Cortex of kidney (tissue), 1 donor: ENCODE measurements at places on chromosomes 1 and 21.

DNA sequence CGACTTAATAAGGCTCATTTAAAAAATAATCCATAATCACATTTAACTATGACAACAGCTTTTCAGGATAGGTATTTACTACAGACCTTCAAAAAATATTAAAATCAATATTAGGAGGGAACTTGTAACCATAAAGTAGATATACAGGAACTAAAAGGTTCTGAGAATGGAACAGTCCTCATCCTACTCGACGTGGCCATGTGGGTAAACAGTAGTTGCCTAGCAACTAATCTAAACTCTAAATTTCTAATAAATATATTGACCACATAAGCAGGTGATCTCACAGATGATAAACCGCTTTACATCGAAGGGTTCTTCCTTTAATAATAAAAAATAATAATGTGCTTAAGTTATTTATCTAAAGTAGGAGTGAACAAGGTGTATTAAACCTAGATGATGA is 7.9 kb downstream of the AKT3 start:
- no peak for DNase-seq

DNA sequence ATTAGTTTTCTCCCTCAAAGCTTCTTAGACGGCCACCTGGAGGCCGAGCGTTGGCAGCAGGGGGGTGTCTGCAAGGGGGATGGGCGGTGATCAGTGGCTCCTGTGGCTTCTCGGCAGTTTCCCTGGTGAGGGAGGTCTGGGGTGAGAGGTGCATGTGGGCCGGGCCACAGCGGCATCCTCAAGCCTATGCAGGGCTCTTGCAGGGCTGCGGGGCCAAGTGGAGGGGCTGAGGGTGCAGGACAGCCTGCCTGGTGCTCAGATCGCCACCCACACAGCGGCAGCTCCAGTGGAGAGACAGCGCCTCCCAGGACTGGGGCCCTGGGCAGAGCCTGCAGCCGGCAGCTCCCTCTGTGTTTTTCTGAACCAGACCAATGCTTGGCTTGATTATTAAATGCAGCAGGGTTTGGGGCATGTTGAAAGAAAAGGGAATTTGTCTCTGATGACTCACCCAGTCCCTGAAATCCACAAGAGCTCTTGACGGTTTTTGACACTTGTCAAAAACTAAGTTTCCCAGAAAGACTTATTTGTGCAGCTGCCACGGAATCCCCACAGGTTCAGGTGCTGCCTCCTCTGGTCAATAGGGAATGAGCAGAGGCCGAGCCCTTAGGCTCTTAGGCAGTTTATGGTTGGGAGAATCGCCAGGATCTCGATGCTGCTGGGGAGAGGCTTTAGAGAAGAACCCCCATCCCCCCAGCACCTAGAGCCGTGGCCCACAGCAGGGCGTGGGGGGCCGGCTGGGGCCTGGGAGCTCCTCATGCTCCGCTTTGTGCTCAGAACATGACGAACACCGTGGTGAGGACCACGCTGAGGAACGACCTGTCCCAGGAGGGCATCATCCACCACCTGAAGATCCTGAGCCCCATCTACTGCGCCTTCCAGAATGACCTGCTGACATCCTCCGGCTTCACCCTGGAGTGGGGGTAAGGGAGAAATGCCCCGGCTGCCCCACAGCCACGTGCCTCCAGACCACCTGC is 54.7 kb downstream of the UMODL1 start:
- DNase-seq: no peak

DNA sequence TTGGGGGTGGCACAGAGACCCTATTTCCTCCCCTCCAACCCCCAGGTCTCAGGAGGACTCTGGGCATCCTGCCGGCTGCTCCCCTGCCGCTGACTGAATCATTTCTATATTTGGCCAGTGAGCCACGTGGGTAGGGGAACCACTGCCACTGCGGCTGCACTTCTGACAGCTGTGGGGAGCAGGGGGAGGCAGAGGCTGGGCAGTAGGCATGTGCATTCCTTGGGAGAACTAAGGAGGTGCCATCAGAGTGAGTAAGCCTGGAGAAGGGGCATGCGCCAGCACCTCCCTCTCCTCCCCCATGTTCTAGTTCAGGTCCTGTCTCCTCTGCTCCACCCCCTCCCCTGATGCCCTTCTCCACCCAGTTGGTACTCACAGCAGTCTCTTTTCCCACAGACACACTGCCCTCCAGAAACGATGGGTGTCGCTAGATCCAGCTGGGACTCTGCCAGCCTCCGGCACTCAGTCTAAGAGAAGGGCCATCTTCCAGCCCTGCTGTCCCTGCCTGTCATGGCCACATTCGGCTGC is 12.0 kb downstream of the PPFIA4 start:
- no peak for DNase-seq

DNA sequence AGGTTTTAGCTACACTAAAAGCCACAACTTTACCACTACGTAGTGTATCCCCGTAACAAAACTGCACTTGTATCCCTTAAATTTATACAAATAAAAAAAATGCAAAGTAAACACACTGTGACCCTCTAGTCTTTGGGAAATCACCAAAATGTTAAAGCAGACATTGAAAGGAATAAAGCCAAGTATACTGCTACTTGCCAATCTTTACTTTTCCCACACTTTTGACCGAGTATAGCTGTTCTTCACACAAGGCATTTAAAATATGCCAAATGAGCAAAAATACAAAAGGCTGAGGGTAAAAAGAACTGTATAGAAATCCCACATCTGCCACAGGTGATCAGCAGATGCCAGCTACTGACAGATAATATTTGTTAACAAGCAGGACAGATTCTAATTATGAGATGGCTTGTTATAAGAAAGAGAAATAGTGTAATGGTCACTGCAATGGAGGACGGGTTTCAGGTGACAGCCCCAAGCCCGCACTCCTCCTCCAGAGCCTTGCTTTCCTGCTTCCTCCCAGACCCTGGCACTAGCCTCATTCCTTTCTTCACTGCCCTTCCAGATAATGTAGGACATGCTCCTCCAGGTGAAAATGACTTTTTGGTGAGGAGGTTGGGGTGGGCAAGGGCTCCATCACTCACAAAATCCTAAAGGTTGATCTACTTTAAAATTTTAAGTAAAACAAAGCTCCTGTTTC is 18.1 kb downstream of the KCNT2 start:
- DNase-seq: no peak

DNA sequence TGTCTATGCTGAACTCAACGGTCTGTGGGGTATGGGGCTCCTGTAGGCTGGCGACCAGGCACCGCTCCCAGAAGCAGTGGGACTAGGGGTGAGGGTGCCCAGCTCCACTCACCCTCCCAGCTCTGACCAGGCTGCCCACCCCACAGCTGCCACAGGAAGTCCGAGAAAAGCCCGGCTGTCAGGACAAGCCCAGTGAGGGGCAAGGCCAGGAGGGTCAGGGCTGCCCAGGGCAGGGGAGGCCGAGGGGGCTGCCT is 3.5 kb upstream of the TMEM52 start:
- no peak for DNase-seq

DNA sequence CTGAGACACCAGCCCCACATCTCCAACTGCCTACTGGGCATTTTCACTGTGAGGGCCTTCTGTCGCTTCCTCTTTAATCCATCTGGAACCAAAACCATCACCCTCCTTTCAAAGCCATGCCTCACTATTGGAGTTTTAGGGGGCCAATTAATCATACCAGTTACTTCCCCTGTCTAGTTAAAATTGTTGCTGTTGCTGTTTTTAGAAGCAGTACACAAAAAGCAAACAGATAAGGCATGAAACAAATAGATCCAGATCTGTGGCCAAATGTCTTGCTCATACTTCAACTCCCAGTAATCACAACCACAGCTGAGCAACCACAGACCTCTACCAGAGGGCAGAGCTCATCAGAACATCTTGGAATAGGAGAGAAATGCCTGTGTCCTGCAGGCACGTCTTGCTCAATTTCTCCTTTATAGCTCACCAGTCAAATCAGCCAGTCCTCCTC is 133.8 kb upstream of the C1orf105 start:
- DNase-seq: no peak

- DNase-seq: no peak
Observed at GRCh38 chr1:110541906-110542395, 23.0 kb upstream of the KCNA10 start.

GRCh38 chr1:82836973-82837680 is 1036.4 kb downstream of the ADGRL2 start:
- no peak for DNase-seq

DNA sequence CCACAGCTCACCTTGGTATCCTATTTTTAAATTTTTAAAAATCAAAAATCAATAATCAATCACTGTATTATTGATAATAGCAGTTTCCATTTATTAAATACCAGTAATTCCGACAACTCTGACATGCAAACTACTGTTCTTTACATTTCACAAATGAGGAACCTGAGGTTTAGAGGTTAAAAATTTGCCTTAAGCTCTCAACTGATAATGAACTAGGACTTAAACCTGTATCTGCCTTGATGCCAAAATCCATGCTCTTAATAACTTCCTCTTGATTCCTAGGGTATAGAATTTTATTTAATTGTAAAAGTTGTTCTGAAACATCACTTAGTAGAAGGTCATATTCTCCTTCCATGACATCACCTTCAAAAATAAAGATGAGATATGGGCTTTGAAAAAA is 5.6 kb downstream of the ARHGAP29 start:
- DNase-seq: no peak

DNA sequence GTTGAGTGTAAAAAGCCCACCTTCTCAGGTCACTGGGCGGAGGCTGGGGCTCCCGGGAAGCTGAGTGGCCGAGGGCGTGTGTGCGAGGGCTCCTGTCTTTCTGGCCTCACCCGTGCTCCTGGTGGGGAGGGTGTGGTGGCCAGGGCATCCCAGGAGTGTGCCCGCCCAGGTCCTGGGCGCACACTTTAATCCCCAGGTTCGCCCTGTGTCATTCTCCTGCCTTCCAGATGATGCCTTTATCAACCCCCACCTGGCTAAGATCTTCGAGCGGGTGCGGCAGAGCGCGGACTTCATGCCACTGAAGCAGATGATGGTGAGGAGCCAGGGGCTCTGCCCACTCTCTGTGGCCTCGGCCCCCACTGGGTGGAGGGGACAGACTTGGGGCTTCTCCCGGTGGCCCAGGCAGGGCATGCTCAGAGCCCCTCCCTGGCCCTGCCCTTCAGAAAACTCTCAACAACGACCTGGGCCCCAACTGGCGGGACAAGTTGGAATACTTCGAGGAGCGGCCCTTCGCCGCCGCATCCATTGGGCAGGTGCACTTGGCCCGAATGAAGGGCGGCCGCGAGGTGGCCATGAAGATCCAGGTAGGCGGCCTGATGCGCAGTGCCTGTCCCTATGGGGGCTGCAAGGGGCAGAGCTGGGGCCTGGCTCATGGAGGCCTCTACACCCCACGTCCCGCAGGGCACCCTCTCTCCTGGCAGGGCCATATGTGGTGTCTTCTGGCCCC is 42.5 kb downstream of the COQ8A start:
- no peak for DNase-seq

GRCh38 chr1:242454262-242455051 is 70.0 kb downstream of the PLD5 start:
- DNase-seq: no peak

DNA sequence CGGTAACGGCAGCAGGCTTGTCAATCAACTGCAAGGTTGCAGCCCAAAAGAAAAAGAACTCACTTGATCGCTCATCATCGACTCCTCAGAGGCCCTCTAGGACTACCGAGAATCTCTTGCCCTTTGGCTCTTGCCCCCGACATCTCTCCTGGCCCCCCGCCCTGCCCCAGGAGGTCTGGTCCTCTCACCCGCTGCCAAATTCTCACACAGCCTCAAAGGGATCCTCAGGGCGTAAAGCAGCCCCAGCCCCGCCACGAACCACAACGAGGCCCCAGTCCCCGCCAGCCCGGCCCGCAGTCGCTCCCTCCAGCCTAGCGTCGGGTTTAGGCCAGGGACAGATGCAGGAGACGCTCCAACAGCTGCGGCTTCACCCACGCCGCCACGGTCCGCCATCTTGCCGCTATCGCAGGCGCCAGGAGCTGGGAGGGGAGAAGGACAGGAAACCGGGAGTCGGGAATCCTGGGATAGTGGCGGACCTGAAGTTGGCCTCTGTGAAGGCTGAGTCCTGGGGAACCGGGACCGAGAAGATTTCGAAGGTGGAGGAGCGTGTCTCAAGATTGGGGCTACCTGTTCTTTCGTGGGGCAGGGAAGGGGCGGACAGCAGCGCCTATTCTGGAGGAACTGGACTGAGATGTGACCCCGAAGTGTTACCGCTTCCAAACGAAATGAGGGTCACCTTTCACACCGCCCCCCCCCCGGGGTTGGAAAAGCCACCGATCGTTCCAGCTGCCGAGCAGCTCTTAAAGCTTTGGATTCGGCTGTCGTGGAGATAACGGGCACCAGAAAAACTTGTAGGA is at the start of gene ST7L:
Gene ST7L, minus strand, starts transcription at position 421 of the 797 bp plus-strand sequence. Its CDS starts 28 bp downstream, at position 393.
- DNase-seq: peak; percentile 17
